ENCODE measurements at places on chromosomes 12 and 14. TPM values are rescaled to one million over a fixed set of nuclear protein-coding genes. Genes with fewer than 3 reads are reported as not detected.

Gene MMP14
- total RNA-seq = 222 TPM

- no peak for DNase-seq
Measured at GRCh38 chr12:100437038-100437841, 36.4 kb upstream of the NR1H4 start.

DNA sequence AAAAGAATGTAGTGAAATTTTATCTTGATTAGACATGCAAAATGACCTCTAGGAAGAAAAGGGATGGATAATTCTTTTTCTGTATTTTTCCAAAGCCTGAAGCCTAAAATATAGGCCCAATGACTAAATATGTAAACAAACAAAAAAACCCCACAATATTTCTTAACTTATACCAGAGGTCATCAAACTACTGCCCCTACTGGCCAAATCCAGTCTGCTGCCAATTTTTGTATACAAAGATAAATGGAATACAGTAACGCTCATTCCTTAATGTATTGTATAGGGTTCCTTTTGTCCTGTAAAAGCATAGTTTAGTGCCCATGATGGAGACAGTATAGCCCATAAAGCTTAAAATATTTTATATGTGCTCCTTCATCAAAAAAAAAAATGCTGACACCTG lies 145.7 kb upstream of the ALG10 start:
- no peak for DNase-seq

GRCh38 chr12:89992668-89993451 lies 284.2 kb upstream of the ATP2B1 start:
- DNase-seq = no peak

Gene CMTM5
- 2.2 TPM for total RNA-seq

GRCh38 chr12:96354844-96355534 lies 45.2 kb downstream of the CDK17 start:
- no peak for DNase-seq
